NCI-H1105 (cell line): ENCODE measurements at places on chromosomes 3 and 15.

DNA sequence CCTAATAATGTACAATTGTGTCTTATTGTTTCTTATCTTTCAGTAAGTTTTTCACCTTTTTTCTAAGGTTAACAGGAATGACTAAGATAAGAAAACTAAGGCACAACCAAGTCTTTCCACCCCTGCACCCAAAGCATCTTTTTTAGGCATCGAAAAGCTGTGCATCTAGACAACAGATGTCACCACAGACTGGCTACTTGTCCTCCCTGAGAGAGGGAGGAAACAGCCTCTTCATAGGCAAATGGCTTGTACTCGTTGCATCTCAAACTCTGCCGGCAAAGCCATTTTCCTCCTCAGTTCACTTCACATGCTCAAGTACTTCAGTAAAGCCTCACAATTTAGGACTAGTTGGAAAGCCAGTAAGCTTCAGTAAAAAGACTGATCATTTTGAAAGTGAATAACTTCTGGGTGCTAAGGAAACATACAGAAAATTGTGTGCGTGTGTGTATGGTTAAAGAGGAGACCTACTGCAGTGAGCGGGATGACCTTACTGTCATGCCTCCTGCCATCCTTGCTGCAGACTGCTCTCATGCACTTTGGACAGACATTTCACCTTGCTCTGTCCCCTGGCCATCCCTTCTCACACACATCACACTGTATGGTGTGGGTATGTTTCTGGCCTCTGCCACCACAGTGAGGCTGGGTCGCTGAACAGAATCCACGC is 36.5 kb upstream of the HACD2 start:
- DNase-seq: no peak

GRCh38 chr3:126438186-126438585 is 37.5 kb downstream of the ZXDC start:
- DNase-seq: no peak

- no peak for DNase-seq
Measured at GRCh38 chr3:123843668-123844067, 40.5 kb downstream of the MYLK start.

- DNase-seq: no peak
Measured at GRCh38 chr3:161556533-161556932, 59.9 kb downstream of the OTOL1 start.

GRCh38 chr3:35263477-35263876 is 375.8 kb upstream of the ARPP21 start:
- DNase-seq: no peak

DNA sequence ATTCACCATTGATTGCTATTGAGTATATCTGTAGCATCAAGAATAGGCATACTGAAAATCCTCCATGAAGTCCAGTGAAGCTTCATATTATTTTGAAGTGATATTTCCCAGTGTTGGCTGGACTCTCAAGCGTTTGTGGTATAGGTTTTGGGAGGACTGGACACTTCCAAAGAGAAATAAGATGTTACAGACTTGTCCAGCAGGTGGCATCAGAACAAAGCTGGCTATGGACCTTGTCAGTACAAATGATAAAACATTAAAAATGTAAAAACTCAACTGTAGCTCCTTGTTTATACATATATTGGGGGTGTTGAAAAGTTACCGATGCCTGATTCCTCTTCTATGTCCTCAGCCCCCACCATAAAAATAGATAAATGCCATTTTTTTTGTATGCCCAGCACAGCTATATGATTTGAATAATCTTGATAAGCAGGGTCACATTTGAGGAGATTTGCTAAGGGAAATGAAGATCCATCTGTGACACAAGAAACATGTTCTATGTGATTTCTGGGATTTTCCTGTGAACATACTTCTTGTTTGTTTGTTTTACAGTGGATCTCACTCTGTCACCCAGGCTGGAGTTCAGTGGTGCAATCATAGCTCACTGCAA is 54.5 kb upstream of the GOLGA6B start:
- DNase-seq: peak; percentile 44

DNA sequence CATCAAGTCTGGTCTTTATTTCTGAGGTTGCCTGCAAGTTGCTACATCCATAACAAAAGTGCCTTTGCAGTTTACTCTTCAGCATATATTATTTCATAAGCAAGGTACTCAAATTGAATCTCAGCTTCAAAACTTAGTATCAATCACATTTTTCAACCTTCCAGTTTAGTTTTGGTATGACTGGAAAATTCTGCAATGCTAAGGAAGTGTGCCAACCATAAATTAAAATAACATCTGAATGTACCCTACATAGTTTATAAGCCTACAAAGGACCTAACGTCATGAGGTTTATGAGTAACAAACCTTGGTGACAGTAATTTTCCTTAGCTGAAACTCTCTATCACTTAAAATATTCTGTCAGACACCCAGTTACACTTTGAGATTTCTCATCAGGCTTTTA is 62.8 kb downstream of the THBS1 start:
- DNase-seq: no peak

DNA sequence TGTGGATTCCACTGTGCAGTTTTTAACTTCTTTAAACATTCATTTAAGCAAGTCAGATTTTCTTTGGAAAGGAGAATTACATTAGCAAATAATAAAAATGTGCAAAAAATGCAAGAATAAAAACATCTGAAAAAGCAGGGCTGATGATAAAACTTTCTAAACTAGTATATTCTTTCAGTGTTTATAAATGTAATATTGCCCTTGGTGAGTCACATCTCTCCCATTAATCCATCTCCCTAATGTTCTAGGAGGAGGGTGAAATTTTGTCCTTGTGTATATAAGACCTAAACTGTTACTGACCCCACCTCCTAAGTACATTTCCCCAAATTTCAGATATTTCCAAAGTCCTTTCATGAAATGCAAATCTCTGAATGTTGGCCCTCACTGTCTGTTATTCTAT is 28.5 kb upstream of the DCUN1D1 start:
- no peak for DNase-seq

DNA sequence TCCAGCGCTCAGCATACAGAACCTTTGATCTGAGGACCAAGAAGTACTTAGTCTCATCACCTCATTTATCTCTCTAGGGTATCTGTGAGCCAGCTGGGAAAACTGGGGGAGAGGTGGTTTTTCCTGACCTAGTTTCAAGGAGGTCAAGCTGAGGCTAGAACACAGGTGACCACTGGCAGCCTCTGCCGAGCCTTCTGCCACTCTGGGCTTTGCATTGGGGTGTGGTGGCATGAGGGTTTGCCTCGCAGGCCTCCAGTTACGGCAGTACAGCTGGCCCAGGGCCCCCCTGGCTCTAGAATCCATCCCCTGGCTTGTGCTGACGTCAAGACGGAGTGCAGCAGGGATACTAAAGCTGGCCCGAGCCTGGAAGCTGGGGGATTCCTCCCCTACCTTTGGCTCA is 34.7 kb upstream of the CDCP1 start:
- DNase-seq: no peak

GRCh38 chr15:81835731-81836130 is 210.1 kb downstream of the MEX3B start:
- no peak for DNase-seq

DNA sequence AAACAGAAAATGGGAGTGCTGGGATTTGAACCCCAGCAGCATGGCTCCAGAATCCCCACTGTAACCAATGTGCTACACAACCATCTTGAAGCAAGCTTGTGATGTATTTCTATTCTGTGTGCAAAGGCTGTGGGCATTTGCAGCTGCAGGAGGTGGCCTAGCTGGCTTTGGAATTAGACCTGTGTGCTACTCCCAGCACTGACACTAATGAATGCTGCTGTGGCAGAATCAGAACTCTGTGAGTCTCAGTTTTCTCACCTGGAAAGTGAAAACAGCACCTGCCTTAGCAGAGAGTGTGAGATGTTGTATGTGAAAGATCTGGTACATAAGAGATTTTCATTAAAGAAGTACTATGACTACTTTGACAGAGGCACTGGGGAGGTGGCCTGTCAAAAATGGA is 21.5 kb upstream of the SMAD6 start:
- DNase-seq: no peak

GRCh38 chr3:44721231-44722102 is 8.0 kb upstream of the ZNF501 start:
- no peak for DNase-seq

DNA sequence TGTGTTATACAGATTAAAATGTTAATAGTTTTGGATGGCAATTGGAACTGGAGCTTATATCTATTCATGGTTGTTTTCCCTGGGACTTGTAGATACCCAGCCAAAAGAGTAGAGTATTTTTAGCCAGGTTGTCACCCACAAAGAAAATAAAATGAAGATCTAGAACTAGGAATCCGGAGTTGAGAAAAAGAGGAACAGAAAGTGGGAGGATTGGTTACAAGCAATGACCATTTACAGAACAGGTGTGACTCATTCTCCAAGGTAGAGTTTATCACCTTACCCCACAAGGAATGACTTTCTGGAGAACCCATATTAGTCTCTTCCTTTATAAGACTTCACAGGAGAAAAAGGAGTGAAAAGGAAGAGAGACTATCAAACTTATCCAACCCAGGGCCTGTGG is 99.8 kb downstream of the TMEM108 start:
- no peak for DNase-seq

DNA sequence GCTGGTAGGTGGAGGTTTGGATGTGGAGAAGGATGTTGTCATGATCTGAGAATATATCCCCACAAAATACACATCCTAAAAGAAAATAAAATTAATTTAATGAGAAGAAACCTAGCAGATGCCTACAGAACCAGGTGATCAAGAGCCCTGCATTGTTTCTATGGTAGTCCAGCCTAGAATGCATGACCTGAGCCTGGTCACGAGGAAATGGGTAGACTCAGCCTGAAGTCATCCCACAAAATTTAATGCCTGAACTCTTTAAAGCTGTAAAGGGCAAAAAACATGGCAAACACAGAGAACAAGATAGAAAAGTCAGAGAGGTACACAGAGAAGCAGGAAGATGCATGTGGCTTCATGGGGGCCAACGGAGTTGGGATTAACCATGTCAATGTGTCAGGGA is 36.0 kb downstream of the LDHAL6B start:
- no peak for DNase-seq

GRCh38 chr3:11152301-11152700 is 2.0 kb upstream of the HRH1 start:
- DNase-seq: no peak

DNA sequence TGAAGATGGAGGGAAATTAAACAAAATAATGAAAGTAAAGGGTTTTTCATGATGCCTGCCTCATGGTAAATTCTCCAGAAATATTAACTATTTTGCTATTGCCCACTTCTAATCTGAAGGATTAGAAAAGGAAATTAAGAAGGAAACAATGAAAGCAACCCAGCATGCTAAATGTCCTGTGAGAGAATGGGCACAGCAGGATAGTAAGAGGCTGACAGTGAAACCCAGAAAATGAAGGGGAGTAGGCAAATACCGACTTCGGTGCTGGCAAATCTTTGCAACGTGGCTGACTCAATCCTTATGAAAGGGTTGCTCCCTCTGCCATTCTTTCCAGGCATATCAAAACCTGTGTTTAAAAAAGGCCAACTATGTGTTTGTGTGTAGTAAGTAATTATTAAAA is 147.5 kb upstream of the SYNPR start:
- no peak for DNase-seq

DNA sequence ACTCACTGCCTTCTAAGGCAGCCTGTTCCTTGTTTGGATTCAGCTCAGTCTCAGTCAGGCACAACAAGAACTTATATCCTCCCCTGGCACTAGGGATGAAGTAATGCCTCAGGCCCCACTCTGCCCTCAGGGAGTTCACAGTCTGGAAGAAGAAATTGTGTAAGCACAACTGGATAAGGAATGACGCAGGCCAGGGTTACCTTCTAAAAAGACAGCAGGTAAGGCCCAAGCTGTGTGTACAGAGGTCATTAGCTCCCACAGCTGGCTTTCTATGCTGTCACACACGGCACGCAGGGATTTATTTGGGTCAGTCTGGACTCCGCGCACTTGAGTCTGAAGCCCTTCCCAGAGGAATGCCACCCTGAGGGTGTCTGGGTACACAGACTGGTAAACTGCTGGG is 82.9 kb downstream of the IQSEC1 start:
- no peak for DNase-seq

DNA sequence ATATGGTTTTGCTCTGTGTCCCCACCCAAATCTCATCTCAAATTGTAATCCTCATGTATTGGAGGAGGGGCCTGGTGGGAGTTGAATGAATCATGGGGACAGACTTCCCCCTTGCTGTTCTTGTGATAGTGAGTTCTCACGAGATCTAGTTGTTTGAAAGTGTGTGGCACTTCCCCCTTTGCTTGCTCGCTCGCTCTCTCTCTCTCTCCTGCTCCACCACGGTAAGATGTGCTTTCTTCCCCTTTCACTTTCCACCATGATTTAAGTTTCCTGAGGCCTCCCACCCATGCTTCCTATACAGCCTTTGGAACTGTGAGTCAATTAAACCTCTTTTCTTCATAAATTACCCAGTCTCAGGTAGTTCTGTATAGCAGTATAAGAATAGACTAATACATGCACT is 60.7 kb downstream of the GSK3B start:
- DNase-seq: no peak

- no peak for DNase-seq
Measured at GRCh38 chr3:172546628-172547214, 23.5 kb upstream of the TNFSF10 start.

- no peak for DNase-seq
Measured at GRCh38 chr3:176631165-176631564, 566.1 kb downstream of the TBL1XR1 start.

- no peak for DNase-seq
Measured at GRCh38 chr3:125318167-125318865, 56.8 kb downstream of the ZNF148 start.

- DNase-seq: no peak
Measured at GRCh38 chr3:70281663-70282062, 30.8 kb downstream of the MDFIC2 start.

GRCh38 chr15:68445351-68445750 is 13.4 kb upstream of the ITGA11 start:
- no peak for DNase-seq

DNA sequence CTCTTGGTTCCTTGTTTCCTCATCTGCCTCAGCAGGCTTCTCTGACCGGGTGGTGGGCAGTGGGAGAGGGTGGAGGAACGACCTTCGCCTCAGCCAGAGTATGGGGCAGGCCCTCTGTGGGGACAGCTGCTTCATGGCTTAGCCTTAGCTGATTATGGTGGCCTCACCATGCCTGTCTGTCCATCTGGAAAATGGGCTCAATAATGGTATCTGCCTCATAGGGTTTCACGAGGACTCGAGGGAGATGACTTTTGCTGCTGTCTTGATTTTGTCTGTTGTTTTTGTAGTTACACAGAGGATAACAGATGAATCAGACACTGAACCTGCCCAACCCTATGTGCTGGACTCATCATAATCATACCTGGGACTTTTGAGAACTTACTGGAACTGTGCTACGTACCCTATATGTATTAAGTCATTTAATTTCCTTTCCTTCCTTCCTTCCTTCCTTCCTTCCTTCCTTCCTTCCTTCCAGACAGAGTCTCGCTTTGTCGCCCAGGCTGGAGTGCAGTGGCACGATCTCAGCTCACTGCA is 46.5 kb downstream of the CDC25A start:
- no peak for DNase-seq
